Activated CD4-positive, alpha-beta T cell treated with anti-CD3 and anti-CD28 coated beads, Interleukin-2, amount 50 U/mL, for 24 hours (primary cell): ENCODE measurements at places on chromosomes 2 and 18.

DNA sequence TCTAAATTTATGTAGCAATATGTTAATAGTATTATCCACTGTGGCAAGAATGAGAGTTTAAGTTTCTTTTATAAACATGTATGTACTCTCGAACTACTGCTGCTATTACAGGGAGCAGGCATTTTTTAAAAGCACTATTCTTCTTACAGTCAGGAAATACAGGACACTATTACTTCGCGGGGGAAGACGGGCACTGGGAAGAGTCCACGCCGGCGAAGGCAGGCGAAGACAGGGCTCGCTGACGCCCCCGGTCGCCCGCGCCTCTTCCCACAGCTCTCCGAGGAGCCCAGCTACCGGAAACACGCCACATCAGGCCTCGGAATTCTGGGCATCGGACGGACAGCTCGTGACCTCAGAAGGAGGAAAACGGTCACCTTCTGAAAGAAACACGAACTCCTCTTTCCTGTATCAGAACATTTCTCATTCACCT, 90.2 kb downstream of the FAM161A start:
- DNase-seq = no peak

DNA sequence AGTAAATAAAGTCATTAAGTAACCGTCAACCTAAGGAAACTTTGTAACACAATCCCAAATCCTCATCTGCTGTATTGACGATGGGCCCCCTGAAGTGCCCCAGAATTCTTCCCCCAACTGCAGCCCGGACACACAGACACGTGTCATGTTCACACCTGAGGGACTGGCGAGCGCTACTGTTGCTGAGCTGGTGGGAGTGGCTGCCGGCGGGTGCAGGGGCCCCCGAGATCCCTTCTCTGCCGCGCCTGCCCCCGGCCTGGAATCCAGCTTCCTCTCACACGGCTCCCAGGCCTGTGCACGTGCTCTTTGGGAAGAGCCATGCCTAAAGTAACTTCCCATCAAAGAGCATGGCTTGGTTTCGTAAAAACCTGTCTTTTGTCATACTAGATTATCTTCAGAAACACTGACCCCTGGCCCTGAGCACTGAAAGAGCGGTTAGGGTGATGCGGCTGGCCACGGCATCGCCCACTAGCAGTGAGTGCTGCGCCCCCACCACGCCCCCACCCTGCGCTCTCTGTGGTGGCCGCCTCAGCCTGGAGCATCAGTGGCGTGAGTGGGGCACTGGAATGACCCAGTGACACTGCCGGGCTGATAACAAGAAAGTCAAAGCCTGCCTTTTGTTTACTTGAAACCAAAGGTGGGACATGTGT, 56.0 kb downstream of the ADI1 start:
- DNase-seq = no peak

DNA sequence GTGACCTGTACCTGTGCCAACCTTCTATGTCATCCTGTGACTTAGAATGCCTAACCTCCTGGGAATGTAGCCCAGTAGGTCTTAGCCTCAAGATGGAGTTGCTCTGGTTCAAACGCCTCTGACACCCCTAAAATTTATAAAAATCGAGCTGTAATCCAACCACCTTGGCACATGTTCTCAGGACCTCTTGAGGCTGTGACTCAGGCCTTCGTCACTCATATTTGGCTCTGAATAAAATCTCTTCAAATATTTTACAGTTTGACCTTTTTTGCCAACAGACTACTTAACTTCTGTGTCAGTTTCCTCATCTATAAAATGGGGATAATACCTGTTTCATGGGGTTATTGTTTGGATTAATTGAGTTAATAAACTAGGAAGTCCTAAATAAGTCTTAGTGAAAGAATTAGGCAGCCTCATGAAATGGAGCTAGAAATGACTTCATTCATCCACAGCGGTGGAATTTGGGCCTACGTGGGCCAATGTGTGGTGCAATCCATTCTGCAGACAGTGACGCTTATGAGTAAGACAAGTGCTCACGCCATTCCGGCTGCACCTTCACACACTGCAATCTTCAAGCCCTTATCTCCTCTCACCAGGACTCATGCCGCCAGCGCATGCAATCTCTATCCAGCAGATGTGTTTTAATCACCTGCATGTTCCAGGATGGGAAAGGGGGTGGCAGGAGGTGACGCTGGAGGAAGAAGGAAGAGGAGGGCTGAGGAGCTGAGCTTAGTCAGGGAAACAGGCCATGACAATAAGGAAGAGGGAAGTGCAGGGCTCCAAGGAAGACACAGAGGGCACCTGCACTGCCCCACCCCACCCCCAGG, 2.0 kb upstream of the UBE2F start:
- DNase-seq = no peak

- no peak for DNase-seq
These were observed 6.6 kb downstream of the SOCS6 start for GRCh38 chr18:70295192-70296188.

GRCh38 chr18:59690996-59691395, 6.2 kb downstream of the CCBE1 start:
- DNase-seq = no peak
